ENCODE measurements at places on chromosomes 11 and 22.

DNA sequence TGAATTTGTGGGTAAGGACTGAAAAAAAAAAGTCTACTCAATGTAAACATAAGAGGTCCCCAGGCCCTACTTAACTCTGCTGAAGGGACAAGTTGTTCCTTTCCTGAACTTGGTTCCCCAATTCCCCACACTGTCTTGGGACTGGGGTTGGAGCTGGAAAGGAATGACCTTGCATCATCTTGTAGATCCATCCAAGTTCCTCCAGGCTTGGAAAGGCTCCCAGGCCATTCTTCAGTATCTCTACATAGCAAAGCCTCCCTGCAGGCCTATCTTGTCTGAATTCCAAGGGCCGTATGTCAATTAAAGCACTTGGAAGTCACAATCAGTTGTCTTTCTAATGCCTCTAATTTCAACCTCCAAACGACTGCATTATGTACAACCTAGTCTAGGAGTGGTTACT is 361.2 kb downstream of the TMEM135 start:
- DNase-seq, result no peak

GRCh38 chr11:122199661-122200060 is 83.6 kb upstream of the BLID start:
- DNase-seq, result no peak

GRCh38 chr11:63683133-63683991 is 2.1 kb downstream of the RTN3 start:
- DNase-seq, result no peak

GRCh38 chr22:32861330-32861729 is 59.8 kb downstream of the TIMP3 start:
- DNase-seq, result no peak

GRCh38 chr11:87366763-87367405 is 329.1 kb downstream of the TMEM135 start:
- DNase-seq, result no peak

GRCh38 chr11:123233975-123234334 is 38.9 kb upstream of the CLMP start:
- no peak for DNase-seq

GRCh38 chr22:48945621-48946458 is 881.8 kb downstream of the BRD1 start:
- no peak for DNase-seq

DNA sequence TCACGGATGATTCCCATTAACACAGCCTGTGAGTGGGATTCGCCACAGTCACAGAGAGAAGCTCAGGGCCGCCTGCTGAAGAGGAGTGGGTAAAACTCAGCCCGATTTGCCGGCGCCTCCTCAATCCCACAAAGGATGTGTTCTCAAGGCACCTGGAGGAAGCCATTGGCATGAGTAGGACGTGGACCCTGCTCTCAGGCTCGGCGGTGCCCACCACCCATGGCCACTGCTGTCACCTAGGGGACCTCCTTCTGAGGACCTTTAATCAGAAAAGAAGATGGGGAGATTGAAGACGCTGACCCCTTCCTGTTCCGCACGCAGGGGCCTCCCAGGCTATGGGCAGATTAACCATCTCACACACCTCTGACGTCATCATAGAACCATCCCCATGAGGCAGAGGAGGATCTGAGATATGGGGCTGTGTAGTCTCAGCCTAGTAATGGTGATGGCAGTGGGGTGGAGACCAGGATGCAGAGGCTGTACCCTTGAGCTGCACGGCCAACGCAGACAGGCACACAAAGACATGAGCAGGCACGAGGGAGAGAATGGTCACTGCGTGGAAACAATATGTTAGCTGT is 571.8 kb downstream of the BRD1 start:
- no peak for DNase-seq

- no peak for DNase-seq
Measured at GRCh38 chr11:116808262-116809175, 14.6 kb downstream of the APOA4 start.

All from activated naive CD4-positive, alpha-beta T cell (primary cell).